Naive B cell (primary cell): ENCODE measurements at places on chromosomes 1 and 21. TPM values are rescaled to one million over a fixed set of nuclear protein-coding genes. Genes with fewer than 3 reads are reported as not detected.

DNA sequence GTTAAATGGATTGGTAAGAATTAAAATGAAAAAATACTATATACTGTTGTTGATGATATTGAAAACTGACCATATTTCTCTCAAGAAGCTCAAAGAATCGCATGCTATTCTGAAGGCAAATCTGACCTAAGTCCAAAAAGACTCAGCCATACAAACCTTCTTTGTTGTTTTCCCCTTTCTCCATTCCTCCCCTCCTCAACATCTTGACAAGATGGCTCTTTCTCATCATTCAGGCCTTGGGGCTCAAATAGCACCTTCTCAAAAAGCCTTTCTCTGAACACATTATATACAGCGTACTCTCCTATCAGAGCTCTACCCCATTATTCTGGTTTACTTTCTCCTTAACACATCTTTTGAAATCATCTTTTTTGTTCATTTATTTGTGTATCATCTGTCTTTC, 17.2 kb downstream of the COLGALT2 start:
- no peaks in the 10 kb centered on the region for H3K36me3 ChIP-seq
- H3K4me1 ChIP-seq = no peaks in the 10 kb centered on the region
- no peak overlapping the region for H3K27ac ChIP-seq
- no peak overlapping the region for H3K4me3 ChIP-seq

DNA sequence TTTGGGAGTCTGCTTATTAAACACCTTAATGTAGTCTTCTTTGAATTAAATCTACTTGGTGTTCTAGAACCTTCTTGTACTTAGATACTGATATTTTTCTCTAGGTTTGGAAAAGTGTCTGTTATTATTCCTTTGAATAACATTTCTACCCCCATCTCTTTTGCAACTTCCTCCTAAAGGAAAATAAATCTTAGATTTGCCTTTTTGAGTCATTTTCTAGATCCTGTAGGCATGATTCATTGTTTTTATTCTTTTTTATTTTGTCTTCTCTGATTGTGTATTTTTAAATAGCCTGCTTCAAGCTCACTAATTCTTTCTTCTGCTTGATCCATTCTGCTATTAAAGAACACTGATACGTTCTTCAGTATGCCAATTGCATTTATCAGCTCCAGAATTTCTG, 155.9 kb upstream of the NEGR1 start:
- H3K27ac ChIP-seq = no peak overlapping the region
- no peaks in the 10 kb centered on the region for H3K4me1 ChIP-seq
- no peak for DNase-seq
- H3K27me3 ChIP-seq = no peaks in the 10 kb centered on the region
- no peak overlapping the region for H3K4me3 ChIP-seq

GRCh38 chr1:218728898-218729565, 383.9 kb downstream of the TGFB2 start:
- no peaks in the 10 kb centered on the region for H3K36me3 ChIP-seq
- no peak overlapping the region for H3K27ac ChIP-seq
- no peak overlapping the region for H3K4me3 ChIP-seq
- H3K27me3 ChIP-seq = no peaks in the 10 kb centered on the region
- DNase-seq = no peak

GRCh38 chr21:43187715-43188114, 18.9 kb downstream of the CRYAA start:
- no peak overlapping the region for H3K4me3 ChIP-seq
- no peak for DNase-seq
- no peak overlapping the region for H3K27ac ChIP-seq
- peaks cover 7% of the 10 kb centered on the region for H3K27me3 ChIP-seq

DNA sequence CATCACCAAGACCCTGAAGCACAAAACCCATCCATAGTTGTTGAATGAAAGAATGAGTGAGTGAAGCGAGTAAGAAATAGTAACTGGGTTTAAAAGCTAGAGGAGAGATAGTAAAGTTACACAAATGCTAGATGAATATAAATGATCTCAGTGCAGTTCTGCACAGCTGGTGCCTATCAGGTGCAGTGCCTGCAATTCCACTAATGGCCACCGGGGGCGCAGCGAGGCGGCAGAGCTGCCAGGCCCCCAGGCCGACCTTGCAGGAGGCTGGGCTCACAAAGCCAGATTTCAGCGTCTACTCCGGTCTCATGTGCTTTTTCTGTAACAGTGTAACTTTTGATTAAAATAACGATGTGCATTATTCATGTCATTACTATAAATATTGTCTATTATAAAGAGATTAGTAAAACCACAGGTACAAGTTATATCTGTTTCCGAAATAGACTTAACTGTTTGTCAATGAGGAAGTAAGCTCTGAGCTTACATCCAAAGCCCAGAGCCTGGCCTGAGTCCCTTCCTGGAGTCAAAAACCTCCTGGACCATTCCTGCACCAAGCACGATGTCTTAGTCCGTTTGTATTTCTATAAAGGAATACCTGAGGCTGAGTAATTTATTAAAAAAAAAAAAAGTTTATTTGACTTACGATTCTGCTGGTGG, 477.6 kb downstream of the NPHP4 start:
- H3K27me3 ChIP-seq = peaks cover 46% of the 10 kb centered on the region
- H3K4me1 ChIP-seq = no peaks in the 10 kb centered on the region
- H3K4me3 ChIP-seq = no peak overlapping the region

DNA sequence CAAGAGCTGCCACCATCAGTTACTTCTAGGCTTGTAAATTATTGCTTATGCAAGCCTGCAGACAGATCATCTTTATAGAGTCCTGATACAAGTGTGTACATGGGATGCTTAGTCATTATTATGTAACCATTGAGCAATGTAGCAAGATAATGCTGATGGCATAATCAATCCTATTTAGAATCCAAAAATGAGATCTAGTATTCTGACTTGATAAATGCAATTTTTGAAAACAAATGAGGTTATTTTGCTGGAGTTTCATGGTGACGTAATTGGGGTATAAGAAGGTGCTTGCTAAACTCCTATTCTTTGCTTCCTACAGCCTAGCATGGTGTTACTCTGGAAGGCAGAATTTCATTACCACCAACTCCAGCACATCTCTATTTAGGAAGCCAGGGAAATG, 801.7 kb upstream of the PRMT6 start:
- H3K27ac ChIP-seq = no peak overlapping the region
- H3K36me3 ChIP-seq = no peaks in the 10 kb centered on the region
- H3K4me3 ChIP-seq = no peak overlapping the region

DNA sequence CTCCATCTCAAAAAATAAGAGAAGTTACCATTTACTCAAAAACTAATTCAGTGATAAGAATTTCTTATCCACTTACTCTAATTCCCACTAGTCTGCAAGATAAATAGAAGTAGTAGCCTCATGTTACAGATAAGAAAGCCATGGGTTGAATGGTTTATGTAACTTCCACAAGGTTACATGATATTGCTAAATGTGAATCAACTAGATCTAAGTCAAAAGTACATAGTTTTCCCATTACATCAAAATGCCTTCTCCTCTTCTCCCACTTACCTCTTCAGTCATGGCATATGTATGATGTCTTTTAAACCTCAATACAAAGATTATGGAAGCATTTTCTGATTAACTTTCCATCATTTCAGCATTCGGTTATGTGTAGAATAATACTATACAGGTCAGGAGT, 108.5 kb downstream of the ASH1L start:
- no peaks in the 10 kb centered on the region for H3K27me3 ChIP-seq
- no peak overlapping the region for H3K4me3 ChIP-seq
- DNase-seq = no peak
- no peak overlapping the region for H3K27ac ChIP-seq

DNA sequence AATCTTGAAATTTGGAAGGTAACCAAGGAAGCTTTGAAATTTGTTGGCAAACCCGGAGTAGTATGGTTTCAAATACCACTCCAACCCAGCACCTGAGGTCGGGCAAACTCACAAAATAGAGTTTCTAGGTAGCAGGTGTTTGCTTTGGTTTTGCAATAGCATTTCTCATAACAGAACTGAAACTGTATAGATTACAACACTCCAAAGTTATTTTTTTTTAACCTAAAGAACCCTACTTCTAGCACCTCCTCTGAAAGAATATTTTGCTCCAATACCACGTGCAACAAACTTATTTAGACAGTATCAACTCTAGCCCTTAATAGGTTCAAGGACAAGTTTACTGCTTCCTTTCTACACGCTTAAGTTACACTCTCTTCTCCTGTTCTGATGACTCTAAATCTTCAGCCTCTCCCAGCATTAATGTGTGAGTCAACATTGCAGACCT, 178.5 kb upstream of the FMN2 start:
- no peak overlapping the region for H3K27ac ChIP-seq
- H3K27me3 ChIP-seq = no peaks in the 10 kb centered on the region
- H3K4me1 ChIP-seq = no peaks in the 10 kb centered on the region
- DNase-seq = no peak
- H3K36me3 ChIP-seq = no peaks in the 10 kb centered on the region
- no peak overlapping the region for H3K4me3 ChIP-seq

- H3K36me3 ChIP-seq = peaks cover 1% of the 10 kb centered on the region
- DNase-seq = peak; percentile 77
- peak within 1 kb of the TSS; percentile 94 for H3K4me3 ChIP-seq
- peaks cover 48% of the 10 kb centered on the region for H3K27me3 ChIP-seq
- peaks cover 12% of the 10 kb centered on the region for H3K4me1 ChIP-seq
- H3K27ac ChIP-seq = peak within 1 kb of the TSS; percentile 34
Measured at GRCh38 chr1:197902454-197903195, at the start of gene C1orf53. Gene C1orf53, plus strand, starts transcription at chr1:197902630. Its CDS starts 20 bp downstream, at chr1:197902650.

GRCh38 chr1:197972406-197972805, 55.2 kb downstream of the LHX9 start:
- no peak overlapping the region for H3K4me3 ChIP-seq
- H3K27ac ChIP-seq = no peak overlapping the region
- DNase-seq = no peak
- no peaks in the 10 kb centered on the region for H3K36me3 ChIP-seq
- no peaks in the 10 kb centered on the region for H3K4me1 ChIP-seq
- peaks cover 17% of the 10 kb centered on the region for H3K27me3 ChIP-seq

DNA sequence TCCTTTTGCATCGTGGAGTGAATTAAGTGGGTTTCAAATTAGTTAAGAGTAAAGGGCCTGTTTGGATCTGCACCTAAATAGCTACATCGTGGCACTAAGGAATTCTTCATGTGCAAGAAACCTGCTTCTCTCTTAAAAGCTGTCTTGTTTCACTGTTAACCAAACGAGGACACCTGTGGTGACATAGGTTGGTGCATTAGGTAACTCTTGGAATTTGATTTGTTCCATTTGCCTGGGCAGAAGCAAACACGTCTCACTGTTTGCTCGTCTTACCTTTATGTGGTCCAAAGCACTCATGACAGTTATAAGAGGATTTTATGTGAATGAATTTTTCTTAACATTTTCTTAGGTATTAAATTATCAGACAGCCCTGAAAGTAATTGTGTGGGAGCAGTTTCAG, 60.9 kb downstream of the PRDM2 start:
- H3K27ac ChIP-seq = no peak overlapping the region
- H3K36me3 ChIP-seq = peaks cover 9% of the 10 kb centered on the region
- DNase-seq = no peak
- peaks cover 84% of the 10 kb centered on the region for H3K4me1 ChIP-seq
- H3K27me3 ChIP-seq = no peaks in the 10 kb centered on the region

DNA sequence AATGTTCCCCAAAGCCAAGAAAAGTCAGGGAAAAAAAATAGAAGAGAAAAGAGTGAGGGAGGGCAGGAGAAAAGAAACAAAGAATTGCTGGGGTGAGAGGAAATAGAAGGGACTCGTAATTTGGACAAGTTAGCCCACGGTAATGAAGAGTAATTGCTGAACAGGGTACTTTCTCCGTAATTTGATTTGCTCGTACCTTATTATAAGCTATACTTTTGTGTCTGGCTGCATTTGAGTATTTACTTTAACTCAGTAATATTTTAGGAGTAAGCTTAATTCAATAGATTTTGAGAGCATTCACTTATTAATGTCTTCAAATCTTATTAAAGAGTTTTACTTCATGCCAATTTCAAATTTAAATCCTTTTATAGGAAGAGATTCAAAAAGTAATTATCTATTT, 527.5 kb downstream of the COL11A1 start:
- H3K4me1 ChIP-seq = no peaks in the 10 kb centered on the region
- no peak overlapping the region for H3K27ac ChIP-seq
- no peak for DNase-seq
- H3K4me3 ChIP-seq = no peak overlapping the region

DNA sequence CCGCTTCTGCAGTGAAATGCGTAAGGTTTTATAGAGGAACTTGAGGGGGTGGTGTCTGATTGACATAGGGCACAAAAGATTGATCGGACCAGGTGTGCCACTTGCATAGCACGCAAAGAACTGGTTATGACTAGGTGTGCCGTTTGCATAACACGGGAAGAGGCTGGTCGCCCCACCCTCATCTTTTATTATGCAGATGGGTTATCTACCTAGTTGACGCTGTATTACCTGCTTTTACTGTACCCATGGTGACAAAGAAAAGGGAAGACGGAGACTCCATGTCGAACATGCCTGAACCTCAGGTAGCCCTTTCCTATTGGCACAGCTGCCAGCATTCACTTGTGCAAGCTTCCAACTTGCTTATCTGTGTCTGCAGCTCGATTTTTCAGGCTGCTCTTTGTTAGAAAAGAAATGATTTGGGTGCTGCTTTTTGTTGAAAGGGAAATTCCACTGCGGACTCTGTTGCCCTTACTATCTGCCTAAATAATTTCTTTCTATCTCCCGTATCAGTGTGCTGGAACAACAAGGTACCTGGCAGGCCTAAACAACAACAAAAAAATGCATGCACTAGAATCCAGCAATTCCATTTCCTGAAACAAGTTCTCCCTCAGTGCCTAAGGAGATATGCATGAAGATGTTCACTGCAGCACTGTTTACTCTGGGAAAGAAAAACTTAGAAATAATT, 194.4 kb upstream of the KAZN start:
- no peak overlapping the region for H3K4me3 ChIP-seq
- peaks cover 24% of the 10 kb centered on the region for H3K27me3 ChIP-seq
- no peak for DNase-seq
- H3K36me3 ChIP-seq = no peaks in the 10 kb centered on the region
- H3K4me1 ChIP-seq = no peaks in the 10 kb centered on the region
- no peak overlapping the region for H3K27ac ChIP-seq

DNA sequence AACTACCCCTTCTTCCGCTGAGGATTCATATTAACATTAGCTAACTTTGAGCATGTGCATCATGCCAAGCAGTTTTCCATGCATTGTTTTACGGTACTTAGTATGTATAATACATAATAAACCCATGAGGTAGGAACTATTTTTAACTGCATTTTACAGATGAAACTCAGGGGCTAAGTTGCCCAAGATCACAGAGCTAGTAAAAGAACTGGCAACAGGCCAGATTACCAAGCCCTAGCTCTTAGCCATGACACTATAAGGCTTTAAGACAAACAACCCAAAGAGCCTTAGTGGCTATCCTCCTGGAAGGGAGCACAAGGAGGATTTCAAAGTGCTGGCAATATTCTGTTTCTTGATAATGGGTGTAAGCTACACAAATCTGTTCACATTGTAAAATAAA, 6.1 kb downstream of the AK2 start:
- no peak for DNase-seq
- H3K4me3 ChIP-seq = peak overlapping the region; percentile 10
- no peaks in the 10 kb centered on the region for H3K27me3 ChIP-seq
- H3K4me1 ChIP-seq = peaks cover 68% of the 10 kb centered on the region

GRCh38 chr1:13952985-13953384, 253.0 kb downstream of the PRDM2 start:
- H3K4me1 ChIP-seq = no peaks in the 10 kb centered on the region
- no peak overlapping the region for H3K4me3 ChIP-seq
- H3K36me3 ChIP-seq = no peaks in the 10 kb centered on the region

UBE2G2 gene
- polyA plus RNA-seq = 72.5 TPM

STUM gene
- polyA plus RNA-seq = not detected

IL19 gene
- not detected for polyA plus RNA-seq

DHX9 gene
- polyA plus RNA-seq = 95.0 TPM

GCSAML gene
- not detected for polyA plus RNA-seq

AMY1A gene
- not detected for polyA plus RNA-seq

HAO2 gene
- not detected for polyA plus RNA-seq

TMEM61 gene
- polyA plus RNA-seq = not detected
